ENCODE measurements at places on chromosomes 3 and 15.

DNA sequence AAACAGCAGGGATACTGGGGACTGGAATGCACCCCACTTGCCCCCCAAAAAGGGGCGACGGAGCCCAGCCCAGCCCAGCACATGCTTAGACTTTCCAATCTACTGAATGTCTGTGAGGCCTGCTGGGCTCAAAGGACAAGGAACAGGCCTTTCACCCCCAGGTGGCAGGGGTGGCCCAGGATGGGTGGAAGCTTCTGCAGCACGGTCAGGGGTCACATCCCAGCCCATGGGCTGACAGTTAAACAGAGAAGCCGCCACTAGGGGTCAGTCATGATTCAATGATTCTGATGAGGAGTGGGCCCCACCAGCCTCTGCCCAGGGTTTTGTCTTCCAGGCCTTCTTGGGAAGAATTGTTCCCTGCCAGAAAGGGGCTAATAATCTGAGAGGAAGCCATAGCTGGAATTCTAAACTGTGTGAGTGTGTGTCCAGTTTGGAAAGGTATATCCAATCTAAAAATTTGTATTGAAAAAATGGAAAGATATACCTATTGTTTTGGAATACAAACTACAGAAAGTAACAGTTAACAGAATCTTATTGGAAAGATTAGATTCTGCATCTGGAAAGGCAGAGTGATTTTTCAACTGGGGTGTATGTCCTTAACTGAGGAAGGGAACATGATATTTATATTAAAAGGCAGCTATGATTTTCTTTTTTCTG is 2.2 kb downstream of the CHRNB4 start:
- DNase-seq, result peak; percentile 41

DNA sequence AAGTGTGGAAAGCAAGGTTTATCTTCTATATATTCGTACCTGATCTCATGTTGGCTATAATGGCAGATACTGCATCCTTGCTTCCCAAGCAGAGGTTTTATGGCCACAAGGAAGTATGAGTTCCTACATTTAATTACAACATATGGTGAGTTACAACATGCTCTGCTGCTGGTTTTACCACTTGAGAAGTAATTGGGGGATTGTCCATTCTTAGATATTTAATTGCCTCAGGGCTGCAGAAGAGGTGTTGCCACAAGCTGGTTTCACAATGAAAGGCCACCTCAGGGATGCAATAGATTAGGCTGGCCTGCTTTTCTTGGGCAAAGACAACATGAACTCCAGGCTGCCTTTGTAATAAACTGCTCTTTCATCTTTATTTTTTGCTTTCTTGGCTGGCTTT is 48.6 kb downstream of the RAP2B start:
- no peak for DNase-seq

DNA sequence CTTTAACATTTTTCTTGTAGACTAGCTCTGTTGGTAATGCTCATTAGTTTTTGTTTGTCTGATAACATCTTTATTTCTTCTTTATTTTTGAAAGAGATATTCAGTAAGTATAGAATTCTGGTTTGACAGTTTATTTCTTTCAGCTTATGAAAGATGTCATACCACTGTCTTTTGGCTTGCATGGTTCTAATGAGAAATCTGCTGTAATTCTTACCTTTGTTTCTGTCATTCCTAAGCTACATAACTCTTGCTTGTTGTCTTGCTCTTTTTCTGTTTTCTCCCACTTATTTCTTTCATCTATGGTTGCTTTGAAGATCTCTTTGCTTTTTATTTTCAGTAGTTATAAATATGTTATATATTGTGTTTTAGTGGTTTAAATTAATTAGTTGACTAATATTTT is 87.2 kb upstream of the PEX5L start:
- DNase-seq, result no peak

GRCh38 chr3:197014024-197014423 is 15.6 kb downstream of the MELTF start:
- DNase-seq, result no peak

GRCh38 chr3:50635066-50635465 is 18.1 kb downstream of the MAPKAPK3 start:
- no peak for DNase-seq

All from fibroblast of upper back skin (primary cell).